Fibroblast of the aortic adventitia (primary cell): ENCODE measurements at places on chromosomes 7 and 10. TPM values are rescaled to one million over a fixed set of nuclear protein-coding genes. Genes with fewer than 3 reads are reported as not detected.

DNA sequence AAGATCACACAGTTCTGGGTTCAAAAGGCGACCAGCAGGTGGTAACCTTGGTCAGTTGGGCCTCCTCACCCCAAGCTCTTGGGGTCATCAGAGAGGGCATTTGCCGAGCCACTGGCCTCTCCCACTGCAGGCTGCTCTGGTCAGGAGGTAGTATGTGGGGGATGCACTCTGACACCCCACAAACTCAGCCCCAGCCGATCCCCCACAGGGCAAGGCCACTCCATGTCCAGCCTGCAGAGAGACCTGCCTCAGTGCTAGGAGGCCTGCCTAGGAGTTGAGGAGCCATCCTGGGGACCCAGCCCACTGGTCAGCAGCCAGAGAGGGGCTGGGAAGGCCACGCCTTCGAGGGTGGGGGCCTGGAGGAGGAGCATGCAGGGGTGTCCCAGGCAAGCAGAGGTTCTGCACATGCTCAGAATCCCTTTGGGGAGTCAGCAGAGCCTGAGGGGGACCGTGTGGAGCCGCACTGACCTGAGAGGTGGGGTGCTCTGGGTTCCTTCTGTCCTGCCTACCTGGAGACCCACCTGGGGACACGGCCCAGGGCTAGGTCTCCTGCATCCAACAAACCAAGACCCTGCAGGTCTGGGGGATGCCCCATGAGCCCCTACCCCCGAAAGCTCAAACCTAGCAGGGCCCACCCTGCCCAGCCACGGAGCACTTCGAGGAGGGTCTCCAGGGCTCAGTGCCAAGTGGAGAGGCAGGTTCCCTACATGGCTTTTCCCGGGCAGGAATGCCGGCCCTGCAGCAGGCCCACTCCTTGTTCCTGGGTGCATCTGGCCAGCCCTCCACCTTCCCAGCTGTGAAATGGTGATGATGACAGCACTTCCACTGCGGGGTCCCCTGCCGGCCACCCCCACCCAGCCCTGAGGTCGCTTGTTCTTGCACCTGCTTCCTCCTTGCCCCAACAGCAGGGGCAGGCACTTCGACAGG lies 58.5 kb downstream of the RASGEF1A start:
- DNase-seq: no peak

GRCh38 chr7:140159497-140159896 lies 17.3 kb downstream of the KDM7A start:
- DNase-seq: peak; percentile 18

DNA sequence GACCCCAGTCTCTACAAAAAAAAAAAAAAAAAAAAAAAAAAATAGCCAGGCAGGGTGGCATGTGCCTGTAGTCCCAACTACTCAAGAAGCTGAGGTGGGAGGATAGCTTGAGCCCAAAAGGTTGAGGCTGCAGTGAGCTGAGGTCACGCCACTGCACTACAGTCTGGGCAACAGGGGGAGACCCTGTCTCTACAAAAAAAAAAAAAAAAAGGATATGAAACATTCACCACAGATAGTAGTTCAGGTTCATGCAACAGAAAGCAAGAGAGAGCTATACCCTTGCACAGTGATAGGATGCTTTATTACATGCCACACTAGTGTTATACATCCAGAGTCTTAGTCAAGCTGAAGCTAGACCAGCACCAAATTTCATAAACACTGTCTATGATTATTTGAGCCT lies 148.4 kb upstream of the KAT6B start:
- DNase-seq: no peak

The CYP17A1 gene
- not detected in 2 replicates for total RNA-seq

GRCh38 chr7:142391191-142391992 lies 133.5 kb upstream of the PRSS58 start:
- peak; percentile 26 for DNase-seq

DNA sequence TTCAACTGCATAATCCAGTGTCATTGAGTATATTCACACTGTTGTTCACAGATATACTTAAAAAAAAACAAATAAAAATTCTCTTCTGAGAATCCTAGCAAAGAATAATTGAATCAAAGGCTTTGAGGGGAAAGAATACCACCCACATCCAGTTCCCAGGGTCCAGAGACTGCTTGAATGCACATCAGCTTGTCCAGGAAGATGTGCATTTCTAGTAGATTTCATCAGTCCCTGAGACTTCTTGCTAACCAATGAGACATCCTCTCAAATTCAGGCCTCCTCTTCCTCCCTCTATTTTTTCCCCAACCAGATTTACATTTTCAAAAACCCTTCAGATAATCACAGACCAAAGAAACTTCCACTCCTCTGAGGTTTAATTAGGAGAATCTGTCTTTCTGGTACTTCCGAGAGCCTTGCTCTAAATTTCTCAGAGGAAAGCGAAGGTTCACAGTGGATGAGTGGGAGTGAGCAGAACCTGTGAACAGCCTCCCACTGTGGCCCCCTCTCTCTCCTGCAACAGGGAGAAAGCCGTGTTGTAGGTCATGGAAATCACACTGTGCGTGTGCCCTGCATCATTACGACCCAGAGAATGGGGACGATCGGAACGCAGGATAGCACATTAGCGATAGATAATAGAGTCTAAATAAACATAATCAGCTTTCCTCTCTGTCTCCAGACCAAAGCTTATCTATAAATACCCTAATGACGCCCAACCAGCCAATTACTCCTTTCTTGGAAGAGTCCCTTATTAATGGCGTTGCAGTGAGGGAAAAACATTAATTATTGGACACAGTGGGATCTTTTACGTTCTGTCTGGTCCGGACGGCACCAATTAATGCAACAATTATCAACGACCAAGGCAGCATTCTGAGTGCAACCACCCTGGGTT lies 212.5 kb downstream of the EMX2 start:
- no peak for DNase-seq

DNA sequence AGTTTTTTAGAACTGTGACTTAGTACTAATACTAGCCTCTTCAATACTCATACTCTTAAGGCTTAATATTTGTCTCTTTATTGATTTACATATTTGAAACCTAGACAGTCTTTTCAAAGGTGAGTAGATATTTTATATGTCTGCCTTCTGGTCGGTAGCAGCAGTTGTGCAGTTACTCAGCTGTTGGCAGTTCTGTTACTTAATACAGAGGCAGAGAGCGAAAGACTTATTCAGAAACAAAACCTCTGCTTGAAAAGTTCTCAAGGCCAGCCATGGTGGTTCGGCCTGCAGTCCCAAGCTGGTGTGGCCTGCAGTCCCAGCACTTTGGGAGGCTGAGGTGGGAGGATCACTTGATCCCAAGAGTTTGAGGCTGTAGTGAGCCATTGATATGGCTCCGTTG lies 84.2 kb downstream of the AUTS2 start:
- no peak for DNase-seq

GRCh38 chr10:75948583-75948982 lies 517.2 kb downstream of the LRMDA start:
- no peak for DNase-seq

DNA sequence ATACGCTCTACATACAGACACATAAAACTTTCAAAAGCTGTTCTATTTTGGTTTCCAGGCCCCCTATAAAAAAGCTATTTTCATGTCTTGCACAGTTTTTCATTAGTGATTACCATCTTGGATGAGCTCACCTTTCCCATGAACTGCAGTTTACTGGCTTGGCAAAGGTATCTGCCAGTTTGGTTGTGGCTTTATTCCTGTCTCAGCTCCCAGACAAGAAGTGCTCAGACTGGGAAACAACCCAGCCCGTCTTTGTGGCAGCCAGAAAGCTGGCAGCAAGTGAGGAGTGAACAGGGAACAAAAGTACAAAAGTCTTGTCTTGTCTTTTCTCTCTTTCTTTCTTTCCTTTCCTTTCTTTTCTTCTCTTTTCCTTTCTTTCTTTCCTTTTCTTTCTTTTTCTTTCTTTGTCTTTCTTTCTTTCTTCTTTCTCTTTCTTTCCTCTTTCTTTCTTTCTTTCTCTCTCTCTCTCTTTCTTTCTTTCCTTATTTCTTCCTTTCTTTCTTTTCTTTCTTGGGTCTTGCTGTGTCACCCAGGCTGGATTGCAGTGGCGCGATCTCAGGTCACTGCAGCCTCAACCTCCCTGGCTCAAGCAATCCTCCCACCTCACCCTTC lies 138.8 kb downstream of the CFAP58 start:
- DNase-seq: peak; percentile 7

The C10orf71 gene
- total RNA-seq: not detected in 2 replicates
